ENCODE measurements at places on chromosomes 2 and 18.
A peak's percentile ranks its signal among the peaks of the same experiment; 100 is the strongest.

- no peak for DNase-seq
Observed at GRCh38 chr2:213500881-213501280, 216.6 kb downstream of the SPAG16 start.

DNA sequence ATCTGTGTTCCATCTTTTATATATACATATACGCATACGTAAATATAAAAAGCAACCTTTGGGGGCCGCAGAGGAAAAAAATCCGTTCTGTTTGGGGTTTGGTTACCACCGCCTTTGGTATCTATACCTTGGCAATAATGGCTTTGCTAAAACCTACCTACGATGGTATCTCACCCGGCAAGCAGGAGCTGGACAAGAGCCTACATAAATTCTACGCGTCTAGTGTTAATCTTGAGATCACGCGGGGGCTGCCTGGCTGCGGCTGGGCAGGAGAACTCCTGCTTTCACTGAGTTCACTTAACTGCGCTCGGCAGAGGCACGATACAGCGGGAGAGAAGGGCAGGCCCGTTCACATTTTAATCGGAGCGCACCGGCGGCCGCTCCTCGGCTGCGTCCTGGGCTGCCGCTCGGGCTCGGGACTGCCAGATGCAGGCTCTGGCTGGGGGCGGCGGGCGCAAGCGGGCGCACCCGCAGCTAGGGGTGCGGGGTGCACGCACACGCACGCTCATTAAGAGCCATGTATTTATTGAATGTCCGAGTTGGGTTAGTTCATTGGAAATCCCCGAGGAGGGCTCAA is 1.7 kb upstream of the POU3F3 start:
- DNase-seq, result no peak

GRCh38 chr18:77648411-77648810 is 398.8 kb downstream of the GALR1 start:
- DNase-seq, result no peak

- DNase-seq, result no peak
Observed at GRCh38 chr2:173134703-173135102, 59.1 kb downstream of the MAP3K20 start.

GRCh38 chr2:42368817-42369531 is 8.0 kb upstream of the COX7A2L start:
- DNase-seq, result no peak

DNA sequence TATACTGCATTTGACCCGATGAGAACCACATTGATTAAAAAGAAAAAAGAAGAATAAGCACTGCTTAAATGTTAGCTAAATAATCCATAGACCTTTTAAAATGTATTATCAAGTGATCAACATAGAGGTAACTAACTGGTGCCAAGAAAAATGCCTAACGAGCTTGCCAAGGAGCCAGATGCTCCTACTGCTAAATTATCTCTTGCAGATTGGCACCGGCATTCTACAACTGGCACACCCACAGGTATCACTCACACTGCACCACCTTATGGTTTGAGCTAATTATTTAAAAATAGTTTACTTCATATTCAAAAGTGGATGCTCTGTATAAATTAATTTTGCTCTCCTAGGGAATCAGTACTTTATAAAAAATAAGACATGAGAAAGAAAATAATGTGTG is 341.6 kb upstream of the CDH7 start:
- DNase-seq, result no peak

DNA sequence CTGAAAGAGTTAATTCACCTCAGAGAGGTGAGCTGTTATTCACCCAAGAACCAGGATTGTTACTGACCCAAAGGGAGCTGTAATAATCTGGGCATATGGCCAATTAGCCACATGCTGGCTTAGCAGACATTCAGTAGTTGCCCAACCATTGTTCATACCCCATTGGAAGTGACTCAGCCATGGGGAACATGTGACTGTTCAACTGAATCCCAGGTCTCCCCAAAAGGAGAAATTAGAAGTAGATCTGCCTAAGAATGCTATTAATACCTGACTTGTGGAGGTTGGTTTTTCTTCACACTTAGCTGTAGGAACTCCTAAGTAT is 272.6 kb upstream of the UBE2E3 start:
- no peak for DNase-seq

DNA sequence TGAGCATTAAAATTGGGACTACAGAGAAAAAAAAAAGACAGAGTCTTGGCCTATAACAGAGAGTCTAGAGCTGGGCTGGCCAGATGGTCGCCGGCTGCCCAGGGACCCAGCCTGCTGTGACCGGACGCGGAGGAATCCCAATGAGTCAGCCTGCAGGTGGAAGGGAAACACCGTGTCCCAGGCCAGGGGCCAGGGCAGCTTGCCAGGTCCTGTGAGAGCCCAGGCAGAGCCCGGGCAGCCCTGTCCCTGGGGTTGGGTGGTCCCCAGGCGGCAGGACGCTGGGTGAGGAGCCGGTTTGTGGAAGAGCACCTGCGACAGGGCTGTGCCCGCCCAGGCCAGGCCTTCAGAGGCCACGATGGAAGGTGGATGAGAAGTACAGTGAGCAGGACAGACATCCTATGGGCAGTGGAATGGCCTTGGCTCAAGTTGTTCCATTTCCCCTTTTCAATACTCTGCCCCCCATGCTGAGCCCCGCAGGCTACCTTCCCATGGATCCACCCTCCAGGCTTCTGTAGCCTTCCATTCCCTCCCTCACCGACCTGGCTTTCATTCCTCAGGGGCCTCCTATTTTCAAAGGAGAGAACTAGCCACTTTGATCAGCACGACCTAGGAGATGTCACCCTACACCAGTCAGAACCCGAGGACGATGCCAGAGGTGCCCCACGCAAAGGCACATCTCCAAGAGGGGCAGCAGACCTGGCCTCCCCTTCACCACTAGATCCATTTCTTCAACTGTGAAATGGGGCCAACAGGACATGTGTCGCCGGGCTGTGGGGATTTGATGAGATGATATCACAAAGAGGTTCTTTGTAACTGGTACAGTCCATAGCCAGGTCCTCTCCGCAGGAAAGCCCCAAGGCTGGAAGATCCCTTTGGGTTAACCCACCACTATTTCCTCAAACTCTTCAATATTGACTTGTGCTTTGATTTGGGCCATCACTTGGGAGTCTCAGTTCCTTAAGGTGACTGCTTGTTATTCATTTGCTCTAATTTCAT is 87.5 kb downstream of the POLR1A start:
- no peak for DNase-seq

GRCh38 chr2:72165792-72166191 is 18.1 kb upstream of the CYP26B1 start:
- no peak for DNase-seq

GRCh38 chr18:48099481-48100164 is 169.2 kb upstream of the SMAD2 start:
- no peak for DNase-seq

- no peak for DNase-seq
Observed at GRCh38 chr2:84474176-84474575, 15.1 kb upstream of the SUCLG1 start.

- no peak for DNase-seq
Observed at GRCh38 chr18:24068945-24069693, 54.6 kb downstream of the TTC39C start.

DNA sequence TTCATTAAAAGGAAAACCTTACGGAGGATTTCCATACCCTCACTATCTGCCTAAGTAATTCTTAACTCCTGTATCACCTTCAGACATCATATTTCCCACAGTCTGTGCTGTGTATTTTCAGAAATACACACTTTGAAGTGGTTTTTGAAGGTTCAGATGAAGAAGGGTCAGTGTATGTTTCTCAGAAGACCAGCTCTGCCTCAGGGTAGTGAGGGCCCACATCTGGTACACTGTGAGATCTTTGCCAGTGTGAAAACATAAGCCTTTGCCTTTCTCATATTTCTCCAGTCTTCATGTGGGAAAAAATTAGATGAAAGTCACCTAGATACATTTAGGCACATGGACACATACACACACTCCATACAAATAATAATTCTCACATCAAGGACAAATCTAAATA is 408.4 kb downstream of the RIT2 start:
- no peak for DNase-seq

DNA sequence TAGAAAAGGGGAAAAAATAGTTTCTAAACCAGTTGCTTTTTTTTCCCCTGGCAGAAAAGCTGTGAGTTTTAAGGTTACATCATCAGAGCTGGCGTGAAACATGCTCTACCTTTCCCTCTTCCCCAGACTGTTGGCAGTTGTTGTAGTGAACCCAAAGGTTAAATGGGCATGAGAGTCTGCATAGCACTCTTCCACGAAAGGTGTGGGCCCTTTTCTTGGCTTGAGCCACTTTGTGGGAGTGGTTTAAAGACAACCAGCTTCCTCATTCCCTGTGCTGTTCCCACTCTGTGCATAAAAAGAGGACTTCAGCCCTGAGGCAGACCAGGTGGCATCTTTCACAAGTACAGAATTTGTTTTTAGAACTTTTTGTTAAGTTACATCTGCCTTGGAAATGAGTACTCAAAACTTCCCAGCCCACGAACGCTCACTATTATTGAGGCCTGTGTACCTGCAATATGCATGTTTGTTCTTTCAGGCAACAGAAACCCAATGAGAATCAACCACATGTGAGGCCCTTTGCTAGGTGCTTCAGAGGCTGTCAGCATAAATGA is 243.8 kb downstream of the BABAM2 start:
- DNase-seq, result no peak

- no peak for DNase-seq
Observed at GRCh38 chr2:43078781-43079755, 147.3 kb downstream of the ZFP36L2 start.

GRCh38 chr2:234812851-234813250 is 139.0 kb upstream of the SH3BP4 start:
- no peak for DNase-seq

GRCh38 chr2:45771261-45771660 is 119.8 kb downstream of the PRKCE start:
- peak; percentile 15 for DNase-seq

DNA sequence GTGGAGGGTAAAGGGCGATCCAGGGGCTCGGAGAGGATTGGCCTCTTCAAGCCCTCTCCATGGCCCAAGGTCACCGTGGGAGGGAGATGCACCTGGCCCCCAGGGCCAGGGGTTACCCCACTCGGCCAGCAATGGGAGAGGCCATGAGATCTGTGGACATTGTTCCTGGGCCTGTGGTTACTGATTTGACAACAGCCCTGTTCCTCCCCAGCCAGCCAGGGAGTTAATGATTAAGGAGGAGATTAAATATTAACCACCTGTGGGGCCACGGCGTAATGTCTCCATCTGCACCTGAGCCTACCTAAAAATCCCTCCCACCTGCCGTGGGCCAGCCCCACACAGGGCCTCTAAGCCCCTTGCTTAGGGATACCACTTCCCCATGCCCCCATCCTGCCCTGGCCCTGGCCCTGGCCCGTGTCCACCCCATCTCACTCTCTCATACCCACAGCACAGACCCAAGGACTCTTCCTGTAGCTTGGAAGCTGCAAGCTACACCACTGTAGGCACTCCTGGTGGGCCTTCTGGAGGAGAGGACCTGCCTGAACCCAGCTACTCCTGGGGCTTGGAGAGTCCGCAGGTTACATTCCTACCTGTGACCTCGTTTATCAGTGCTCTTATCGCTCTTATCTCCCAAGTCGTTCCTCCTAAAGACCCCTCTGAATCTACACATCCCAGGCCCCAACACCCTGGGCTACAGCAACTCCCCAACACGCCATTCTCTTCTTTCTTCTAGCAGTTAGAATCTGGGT is 32.1 kb downstream of the ZFP36L2 start:
- DNase-seq, result no peak

DNA sequence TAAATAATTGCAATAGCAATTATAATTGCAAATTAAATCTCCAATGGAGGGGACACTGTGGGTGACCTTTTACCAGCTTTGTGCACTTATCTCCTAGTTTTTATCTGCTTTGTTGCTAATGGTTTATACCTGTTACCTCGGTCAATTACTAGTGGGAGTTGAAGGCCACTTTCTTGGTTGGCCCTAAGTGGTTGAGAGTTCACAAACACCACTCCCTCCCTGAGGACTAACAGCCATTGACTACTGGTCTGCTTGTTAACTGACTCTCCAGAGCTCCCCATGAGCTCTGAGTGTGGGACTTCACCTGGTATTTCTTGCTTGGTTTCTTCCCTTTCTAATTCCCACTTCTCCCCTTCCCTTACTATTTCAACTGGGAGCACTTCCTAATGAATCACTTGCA is 27.2 kb downstream of the SERPINE2 start:
- DNase-seq, result no peak

DNA sequence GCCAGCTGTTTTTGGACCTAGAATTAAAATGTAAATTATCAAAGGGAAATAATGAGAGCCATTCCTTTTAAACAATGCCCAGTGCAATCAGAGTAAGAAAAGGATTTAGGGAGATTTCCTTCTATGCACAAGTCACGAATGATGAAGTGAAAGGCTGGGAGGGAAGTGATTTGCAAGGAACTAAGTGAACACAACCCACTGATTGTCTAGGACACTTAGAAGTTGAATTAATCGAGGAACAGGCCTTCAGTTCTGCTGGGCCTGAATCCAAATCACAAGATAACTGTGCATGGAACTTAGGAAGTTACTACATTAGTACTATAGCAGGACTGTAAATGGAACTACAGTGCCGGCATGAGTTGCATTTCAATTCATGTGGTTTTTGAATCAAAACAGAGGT is 17.7 kb downstream of the MAP2 start:
- DNase-seq, result no peak

All from hypothalamus (tissue), 51 donors.